ENCODE measurements at places on chromosomes 5 and 9.

- no peak for DNase-seq
Observed at GRCh38 chr9:36082931-36083330, 46.2 kb downstream of the RECK start.

GRCh38 chr5:73896097-73896496 is 270.1 kb downstream of the ARHGEF28 start:
- no peak for DNase-seq

GRCh38 chr5:58481828-58482227 is 9.4 kb upstream of the GAPT start:
- DNase-seq, result no peak

DNA sequence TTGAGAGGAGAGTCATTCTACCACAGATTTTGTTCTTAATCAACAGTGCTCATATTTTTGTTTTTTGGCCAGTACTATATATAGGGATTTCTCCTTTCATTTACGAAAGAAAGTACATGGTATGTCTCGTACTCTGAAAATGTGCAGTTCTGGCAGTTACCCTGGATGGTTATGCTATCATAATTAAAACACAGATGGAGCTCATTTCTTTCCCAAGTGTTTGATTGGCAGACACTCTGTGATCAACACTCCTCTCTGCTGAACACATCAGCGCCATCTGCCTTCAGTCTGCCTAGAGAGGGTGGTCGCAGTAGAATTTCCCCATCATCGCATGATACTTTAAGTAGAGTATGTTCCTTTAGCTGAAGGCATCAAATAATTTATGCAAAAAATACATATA is 64.5 kb downstream of the PAM start:
- no peak for DNase-seq

- no peak for DNase-seq
Observed at GRCh38 chr5:7250611-7251010, 145.3 kb upstream of the ADCY2 start.

DNA sequence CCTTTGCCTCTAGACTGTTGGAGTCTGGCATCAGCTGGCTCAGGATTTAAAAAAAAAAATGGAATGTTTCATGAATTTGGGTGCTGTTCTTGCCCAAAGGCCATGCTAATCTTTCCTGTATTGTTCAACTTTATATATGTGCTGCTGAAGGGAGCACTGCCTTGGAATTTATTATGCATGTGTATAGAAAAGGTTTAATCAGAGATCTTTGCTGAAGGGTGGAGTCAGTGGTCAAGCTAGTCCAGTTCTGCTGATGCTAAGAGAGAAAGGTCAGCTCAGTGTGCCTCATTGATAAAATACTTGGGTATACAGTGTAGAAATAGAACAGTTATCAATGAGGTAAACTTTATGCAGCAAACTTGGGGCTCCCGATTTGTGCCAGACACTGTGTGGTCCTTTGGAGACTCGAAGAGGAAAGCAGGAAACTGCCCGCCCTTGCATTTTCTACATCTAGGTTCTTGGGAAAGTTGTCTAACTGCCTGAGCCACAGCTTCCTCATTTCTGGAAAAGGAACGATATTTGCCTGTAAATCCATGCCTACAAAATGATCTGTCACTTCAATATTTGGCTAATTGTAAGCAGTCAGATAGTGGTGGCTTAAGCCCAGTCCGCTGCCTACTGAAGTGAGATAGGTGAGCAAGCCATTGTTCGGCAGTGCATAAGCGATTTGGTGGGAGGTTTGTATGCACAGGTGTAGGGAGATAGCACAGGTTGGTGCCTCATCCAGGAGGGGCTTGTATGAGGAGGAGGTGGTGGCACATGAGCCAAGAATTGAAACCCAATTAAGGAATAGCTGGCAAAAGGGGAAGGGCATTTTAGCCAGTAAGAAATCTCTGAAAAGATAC is 29.2 kb upstream of the GTF2H2C start:
- no peak for DNase-seq

DNA sequence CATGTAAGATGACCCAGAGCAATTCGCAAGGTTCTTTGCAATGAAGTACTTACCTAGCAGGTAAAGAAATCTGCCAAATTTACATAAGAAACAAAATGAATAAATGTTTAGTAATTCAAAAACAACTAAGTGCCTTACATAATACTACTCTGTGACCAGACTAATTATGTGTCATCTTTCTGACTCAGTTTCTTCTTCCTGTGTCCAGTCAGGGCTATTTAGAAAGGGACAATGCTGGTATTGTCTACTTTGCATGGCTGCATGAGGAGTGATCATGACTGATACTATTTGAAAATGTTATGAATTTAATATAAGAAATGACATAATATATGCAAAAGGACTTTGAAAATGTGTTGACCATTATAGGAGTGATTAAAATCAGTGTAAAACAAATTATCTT is 210.0 kb downstream of the TMEM161B start:
- DNase-seq, result no peak

DNA sequence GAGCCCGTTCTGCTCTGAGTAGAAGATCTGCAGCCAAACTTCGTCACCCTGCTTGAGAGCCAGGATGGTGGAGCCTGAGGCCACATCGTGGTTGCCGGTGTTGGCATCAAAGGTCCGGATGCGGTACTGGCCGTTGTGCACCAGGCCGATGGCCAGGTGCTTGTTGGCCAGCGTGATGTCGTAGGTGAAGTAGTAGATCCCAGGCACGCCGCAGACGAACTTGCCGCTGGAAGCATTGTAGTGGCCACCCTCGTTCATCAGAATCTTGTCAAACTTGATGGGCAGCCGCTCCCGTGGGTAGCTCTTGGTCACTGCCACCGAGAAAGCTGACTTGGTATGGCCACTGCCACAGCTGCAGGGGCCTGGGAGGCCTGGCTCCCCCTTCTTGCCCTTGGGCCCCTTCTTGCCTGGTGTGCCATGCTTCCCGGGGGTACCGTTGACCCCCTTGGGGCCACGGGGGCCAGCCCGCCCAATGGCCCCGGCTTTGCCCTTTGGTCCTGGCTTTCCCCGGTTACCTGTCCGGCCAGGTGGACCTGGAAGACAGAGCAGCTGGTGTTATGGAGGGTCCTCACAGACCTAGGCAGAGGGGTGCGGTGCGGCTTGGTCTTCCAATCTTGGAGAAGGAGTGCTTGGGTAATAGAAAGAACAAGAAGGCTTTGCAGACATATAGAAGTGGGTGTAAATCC is 21.0 kb downstream of the C1QTNF2 start:
- no peak for DNase-seq

- DNase-seq, result no peak
Observed at GRCh38 chr9:79357616-79358015, 214.1 kb upstream of the TLE4 start.

GRCh38 chr5:132438917-132439316 is 51.7 kb downstream of the IRF1 start:
- no peak for DNase-seq

- no peak for DNase-seq
Observed at GRCh38 chr9:132555528-132555927, 26.9 kb upstream of the BARHL1 start.

DNA sequence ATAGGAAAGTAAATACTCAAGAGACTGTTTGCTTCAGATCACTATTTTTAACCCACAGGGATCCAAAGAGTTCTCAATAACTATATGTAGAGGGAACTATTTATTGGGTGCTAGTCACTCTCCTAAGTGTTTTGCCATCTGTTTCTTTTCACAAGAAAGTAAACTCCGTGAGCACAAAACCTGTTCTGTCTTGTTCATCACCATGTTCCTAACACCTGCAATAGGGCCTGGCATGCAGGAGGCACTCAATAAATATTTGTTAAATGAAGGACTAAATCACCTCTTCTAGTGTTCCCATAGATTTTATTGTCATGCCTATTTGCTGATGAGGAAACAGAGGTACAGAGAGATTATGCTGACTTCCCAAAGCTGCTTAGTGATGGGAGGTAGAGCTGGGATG is 118.2 kb downstream of the VCAN start:
- no peak for DNase-seq

DNA sequence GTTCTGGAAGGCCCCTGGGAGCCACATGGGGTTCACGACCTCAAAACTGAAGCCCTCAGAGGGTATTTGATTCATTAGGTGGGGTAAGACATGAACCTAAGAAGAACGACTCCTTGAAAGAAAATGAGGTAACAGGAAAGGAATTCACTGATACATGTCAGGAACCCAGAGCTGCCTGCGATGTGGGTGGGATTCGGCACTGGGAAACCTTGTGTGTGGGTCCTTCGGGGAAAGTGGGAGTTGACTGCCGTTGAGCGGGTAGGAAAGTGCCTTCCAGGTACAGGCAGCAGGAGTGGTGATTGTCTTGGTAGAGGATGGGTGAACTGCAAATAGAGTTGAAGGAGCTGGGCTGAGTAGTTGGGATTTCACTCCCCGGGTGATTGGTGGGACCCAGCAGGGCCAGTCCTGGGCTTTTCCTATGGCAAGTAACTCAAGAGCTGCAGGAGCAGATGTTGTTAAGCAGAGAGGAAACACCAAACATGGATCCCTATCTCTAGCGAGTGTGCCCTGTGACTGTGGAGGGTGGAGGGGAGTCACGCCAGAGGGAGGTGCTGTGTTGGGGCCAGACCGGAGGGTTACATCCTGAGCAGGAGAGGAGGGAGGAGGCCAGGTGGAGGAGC is 30.8 kb downstream of the ANKRD33B start:
- no peak for DNase-seq

DNA sequence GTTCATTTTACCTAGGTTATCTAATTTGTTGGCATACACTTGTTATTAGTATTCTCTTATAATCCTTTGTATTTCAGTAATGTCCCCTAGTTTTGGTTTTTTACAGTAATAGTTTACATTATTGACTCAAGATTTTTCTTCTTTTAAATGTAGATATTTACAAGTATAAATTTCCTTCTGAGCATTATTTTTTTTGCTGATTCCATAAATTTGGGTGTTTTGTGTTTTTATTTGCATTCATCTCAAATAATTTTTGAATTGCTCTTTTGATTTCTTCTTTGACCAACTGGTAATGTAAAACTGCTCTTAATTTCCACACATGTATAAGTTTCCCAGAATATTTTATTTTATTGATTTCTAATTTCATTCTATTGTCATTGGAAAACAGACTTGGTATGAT is 68.1 kb downstream of the ESM1 start:
- no peak for DNase-seq

- no peak for DNase-seq
Observed at GRCh38 chr9:133140606-133141005, 19.6 kb upstream of the RALGDS start.

GRCh38 chr9:131578731-131579504 is 33.6 kb downstream of the PRRT1B start:
- DNase-seq, result peak; percentile 32

- no peak for DNase-seq
Observed at GRCh38 chr9:105195259-105195658, 49.2 kb upstream of the SLC44A1 start.

DNA sequence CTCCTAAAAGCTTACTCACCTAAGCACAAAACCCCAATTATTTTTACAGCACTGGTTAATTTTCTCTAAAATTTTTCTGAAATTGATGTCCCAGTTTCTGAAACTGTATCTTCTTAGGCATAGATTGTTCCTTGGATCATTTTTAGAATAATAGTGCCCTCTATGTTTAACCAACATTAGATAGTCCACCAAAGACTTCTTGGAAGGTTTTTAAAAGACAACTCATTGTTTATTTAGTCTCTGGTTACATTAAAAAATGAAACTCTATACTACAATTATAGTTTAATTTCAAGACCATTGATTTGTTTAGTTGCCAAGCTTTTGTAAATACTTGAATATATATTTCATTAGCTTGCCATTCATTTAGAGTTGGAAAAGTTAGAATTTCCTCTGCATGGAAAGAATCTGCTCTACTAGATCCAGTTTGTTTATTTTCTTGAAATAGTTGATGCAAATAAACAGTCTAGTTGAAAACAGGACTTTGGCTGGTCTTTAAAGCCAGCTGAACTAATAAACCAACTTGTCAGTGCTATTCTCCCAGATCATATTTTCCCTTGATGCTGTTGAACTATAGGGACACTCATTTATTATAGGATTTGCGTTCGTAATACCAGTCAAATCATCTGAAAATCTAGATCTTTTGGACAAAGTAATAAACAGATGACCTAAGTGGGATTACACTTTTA is 990.5 kb downstream of the TLE1 start:
- no peak for DNase-seq

GRCh38 chr9:78109075-78109474 is 77.5 kb upstream of the GNAQ start:
- no peak for DNase-seq

DNA sequence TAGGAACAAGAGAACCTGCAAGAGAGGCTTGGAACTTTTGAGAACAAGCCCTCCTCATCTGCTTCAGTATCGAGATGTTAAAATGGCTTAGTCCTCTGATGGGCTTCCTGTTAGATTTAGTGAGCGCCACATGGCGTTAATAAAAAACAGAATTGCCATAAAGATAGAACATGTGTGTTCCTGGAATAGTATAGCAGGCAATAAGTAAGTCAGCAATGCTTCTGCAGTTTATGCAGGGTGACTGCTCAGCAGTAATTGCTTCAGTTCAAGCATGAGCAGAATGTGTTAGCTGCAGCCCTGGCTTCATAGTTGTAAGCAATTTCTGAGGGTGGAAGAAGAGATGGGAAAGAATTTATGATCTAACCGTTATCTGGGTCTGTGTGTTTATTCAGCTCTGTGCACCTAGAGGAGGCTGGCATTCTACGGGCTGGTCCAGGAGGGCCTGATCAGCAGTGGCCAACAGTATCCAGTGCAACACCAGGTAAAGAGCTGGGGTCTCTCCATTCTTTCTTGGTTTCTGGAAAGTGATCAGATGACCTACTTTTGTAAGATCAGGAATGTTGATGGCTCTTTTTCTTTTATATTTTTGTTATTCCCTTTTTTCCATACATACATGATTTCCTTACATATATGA is 15.9 kb downstream of the PCDHAC2 start:
- DNase-seq, result no peak

DNA sequence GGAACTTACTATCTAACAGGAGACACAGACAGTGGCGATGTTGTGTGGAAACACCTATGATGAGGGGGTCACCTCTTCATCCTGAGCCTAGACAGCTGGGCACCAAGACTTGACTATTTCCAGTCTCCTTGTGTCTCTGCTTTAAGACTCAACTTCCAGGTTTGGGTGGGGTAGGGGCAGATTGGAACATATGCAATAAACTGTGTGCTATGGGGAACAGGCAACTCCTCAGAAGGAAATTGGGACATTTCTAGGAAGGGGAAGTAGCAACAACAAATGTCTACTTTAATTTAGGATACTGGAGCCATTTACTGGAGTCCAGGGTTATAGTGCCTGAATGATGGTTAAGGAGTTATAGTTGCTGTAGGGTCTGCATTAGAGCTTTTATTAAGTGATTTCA is 57.3 kb downstream of the FGF18 start:
- no peak for DNase-seq

DNA sequence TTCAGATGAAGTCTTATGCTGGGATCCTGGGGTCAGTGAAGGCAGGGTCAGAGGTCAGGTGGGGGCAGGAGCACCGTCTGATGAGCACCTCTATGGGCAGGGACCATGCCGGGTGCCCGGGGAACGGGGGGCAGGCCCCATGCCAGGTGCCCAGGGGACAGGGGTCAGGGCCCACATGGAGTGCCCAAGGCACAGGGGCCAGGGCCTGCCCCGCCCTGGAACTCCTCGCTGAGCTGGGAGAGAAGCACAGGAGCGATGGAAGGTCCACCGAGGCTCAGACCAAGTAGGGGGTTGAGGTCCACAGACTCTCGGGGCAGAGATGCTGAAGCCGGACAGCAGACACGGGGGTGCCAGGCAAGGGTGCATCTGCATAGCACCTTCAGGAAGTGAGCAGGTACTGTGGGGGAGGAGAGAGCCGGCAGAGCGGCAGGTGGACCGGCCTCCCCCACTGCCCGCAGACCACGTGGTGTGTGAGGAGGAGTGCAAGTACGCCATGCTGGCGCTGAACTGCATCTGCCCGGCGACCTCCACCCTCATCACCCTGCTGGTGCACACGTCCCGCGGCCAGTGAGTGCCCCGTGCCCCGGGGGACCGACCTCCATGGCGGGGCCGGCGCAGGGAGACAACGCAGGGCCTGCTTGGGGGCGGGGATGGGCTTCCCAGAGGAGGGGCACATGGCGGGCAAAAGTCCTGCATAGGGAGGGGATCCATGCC is 67.7 kb downstream of the KCNT1 start:
- DNase-seq, result no peak

Data from stimulated activated CD4-positive, alpha-beta T cell treated with anti-CD3 and anti-CD28 coated beads, TNF-alpha, amount 100 ng/mL, for 24 hours (primary cell).